ENCODE measurements at places on chromosomes 2 and 18.

DNA sequence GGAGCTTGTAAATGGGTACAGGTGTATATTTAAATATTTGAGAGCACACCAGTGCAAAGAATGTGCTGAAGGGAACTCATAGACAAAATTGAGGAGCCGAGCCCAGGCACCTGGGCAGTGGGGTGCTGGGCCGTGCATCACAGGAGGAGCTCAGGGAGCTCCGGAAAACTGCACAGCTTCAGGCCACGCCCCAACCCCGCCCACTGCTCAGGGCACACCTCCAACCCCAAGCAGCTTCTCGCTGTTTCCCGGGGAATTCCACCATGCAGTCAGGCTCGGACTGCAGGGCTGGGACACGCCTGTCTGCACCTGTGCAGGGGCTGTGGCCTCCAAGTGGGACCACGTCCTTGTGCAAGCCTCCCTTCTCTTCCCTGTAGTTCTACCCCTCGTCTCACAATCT, 243.0 kb downstream of the HDAC4 start:
- no peak for DNase-seq

- DNase-seq = peak; percentile 6
These were observed 30.9 kb downstream of the MEMO1 start for GRCh38 chr2:31979956-31980355.

GRCh38 chr2:229674830-229675530, 39.4 kb downstream of the DNER start:
- DNase-seq = no peak

GRCh38 chr2:152548996-152549395, 168.3 kb downstream of the PRPF40A start:
- peak; percentile 8 for DNase-seq

DNA sequence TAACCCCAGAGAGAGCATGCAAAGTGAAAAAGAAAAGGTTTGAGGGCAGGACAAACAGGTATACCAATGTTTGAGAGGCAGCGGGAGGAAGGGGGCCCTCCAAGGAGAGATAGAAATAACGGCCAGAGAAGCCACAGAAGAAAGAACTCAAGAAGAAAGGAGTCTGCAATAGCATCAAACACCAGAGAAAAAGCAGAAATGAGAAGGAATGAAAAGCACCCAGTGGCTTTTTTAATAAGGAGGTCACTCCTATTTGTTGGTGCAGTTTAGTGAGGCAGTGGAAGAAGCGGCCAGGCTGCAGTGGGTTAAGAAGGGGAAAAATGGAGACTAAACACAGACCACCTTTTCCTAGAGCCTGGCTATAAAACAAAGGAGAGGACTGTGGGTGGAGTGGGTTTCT, 177.2 kb downstream of the THADA start:
- no peak for DNase-seq

DNA sequence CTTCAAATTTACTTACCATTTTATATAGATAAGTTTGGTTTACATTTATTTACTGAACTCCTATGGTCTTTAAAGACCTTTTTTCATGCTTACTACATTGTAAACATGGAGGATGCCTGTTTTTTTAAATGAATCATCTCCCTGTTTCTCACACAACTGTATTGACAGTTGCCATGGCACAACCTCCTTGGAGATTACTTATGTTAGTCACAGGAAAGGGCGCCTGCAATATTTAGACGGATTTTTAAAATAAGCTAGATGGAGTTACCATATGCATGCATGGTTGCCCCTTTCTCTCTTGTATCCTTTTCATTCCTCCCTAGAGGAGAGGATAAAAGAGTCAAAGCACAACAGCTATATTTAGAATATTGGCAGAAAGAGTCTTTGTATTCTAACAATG, 34.8 kb upstream of the CCDC102B start:
- DNase-seq = peak; percentile 32

GRCh38 chr2:140256080-140256479, 1475.9 kb upstream of the NXPH2 start:
- DNase-seq = no peak

- DNase-seq = no peak
These were observed 320.9 kb upstream of the TCF4 start for GRCh38 chr18:55908901-55909366.

GRCh38 chr2:37829202-37829601, 95.9 kb upstream of the RMDN2 start:
- peak; percentile 92 for DNase-seq

DNA sequence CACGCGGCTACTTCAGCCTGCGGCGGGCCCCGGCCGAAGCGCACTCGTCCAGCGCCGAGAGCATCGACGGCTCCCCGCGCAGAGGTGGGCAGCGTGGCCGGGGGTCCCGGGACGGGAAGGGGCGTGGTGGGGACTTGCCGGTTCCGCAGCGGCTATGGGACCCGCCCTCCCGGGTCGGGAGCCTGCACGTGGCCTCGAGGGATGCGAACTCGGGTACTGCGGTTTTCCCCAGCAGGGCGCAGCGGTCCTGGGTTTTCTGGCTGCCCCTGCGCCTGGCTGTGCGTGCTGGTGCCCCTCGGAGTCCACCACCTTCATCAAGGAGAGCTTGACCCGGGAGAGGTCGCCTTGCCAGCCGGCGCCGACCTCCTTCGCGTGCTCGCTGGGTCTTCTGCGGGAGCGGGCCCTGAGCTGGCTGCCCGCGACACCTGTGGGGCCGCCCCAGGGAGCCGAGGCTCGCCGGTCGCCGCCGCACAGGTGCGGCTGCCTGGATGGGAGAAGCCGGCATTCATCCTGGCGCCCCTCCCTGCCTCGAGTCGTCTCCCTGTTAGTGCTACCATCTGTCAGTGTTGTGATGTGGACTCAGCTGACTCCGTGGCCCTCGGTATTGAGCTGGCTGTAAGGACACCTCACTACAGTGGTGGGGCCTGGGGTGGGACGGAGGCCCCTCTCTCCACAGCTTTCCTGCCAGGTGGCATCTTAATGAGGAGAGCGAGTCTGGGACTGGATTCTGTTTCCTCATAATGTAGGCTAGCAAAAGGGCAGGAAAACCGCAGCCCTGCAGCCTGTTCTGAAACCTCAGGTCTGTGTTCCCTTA, 177.3 kb downstream of the AGAP1 start:
- no peak for DNase-seq

GRCh38 chr2:159795841-159796690, 1.9 kb downstream of the CD302 start:
- peak; percentile 58 for DNase-seq

DNA sequence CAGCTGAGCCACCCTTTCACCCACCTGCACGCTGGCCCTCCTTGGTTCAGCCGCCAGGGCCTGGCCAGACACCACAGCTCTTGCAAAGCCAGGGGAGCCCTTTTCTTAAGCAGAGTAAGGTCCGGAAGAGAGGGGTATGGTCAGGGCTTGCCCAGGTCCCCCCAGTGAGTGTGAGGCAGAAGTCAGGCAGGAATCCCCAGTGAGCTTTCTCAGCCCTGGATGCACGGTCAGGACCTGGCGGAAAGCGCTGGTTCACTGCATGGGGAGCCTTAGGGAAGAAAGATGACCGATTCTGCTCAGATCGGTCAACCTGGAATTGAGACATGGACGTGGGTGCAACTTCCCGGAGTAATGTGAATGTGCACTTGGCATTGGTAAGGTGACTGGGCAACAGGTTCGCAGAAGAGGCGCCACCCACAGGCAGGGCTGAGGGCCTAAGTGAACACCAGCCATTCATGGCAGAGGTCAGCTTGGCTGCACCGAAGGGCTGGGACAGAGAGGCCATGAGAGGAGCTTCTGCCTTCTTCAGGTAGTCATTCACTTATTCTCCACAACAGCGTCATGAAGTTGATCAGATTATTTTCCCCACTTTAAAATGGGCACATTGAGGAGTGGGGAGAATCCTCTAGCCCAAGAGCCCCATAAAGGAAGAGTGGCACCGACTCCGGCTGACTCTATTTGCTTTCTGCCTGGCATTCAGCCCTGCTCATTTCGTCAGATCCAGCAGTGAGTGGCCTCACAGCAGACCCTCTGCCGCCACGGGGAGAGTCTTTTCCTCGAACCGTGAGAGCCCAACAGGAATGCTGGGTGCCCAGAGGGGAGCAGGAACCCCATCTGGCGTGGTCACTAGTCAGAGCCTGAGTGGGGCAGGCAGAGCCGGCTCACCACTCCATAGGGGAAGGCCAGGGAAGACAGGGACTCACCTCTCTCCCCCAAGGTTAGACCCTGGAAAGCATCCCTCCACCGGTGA, 35.8 kb downstream of the SCTR start:
- DNase-seq = no peak

DNA sequence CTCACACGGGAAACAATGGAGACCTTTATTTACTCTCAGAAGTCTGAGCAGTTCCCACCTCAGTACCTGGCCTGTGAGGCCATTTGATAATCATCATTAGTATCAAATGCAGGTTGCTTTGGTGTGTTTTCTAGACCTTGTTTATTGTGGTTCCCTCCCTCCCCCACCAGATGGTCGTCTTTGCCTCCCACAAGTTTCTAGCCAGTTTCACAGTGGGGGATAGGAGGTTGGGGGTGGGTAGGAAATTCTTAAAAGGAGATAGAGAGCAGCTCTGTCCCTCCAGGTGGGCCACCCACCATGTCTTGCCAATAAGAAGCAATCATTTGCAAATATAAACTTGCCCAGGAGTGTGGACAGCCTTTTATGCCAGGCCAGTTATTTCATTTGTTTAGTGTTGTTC, 31.3 kb downstream of the SETBP1 start:
- no peak for DNase-seq

DNA sequence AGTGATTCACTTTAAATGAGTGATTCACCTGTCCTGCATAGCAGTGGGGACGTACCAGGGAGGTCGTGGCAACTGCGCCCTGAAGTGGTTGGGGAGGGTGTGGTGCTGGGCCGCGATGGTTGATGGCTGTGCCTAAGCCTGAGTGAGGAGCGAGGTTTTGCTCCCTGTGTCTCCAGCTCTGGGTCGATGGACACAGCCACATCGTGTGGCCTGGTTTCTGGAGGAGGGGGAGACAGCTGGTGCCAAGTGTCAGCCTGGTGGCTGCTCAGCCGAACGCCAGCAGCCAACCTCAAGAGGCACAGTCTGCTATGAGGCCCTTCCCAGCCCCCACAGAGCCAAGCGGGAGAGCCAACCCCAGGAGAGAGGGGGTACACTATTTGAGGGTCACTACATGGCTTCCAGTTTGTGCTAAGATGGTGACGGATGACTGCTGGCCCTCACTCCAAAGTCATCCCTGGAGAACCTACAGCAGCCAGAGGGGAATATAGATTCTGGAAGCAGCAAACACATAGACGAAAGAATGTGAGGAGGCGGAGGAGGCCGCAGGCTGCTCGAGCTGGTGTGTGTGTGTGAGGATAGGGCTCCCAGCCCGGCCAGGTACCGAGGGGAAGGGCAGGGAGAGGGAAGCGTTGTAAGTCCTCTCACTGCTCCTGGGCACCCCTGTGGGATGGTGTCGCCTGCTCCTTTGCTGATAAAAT, 58.6 kb upstream of the OTOF start:
- no peak for DNase-seq

DNA sequence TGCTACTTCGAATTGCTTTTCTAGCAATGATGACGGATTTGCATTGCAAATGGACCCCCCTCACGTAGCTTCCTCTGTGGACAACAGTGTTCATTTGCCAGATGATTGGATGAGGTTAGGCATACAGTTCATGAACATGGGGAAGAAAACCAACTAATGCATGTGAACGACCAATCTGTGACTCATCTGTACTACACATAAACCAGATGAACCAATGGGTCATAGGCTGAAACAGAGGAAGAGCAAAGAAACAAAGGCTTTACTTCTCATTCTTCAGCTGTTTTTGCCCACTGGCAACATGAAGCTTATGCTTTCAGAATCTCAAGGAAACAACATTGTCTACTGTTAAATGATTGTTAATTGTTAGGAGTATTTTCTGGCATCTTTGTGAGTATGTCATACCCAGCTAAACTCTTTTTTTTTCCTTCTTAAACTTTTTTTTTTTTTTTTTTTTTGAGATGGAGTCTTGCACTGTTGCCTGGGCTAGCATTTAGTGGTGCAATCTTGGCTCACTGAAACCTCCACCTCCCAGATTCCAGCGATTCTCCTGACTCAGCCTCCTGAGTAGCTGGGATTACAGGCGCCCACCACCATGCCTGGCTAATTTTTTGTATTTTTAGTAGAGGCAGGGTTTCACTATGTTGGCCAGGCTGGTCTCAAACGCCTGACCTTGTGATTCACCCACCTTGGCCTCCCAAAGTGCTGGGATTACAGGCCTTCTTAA, 35.5 kb downstream of the EFEMP1 start:
- peak; percentile 64 for DNase-seq
